ENCODE measurements at places on chromosomes 1 and 21. TPM values are rescaled to one million over a fixed set of nuclear protein-coding genes. Genes with fewer than 3 reads are reported as not detected.

The OR2T27 gene
- not detected for total RNA-seq

The CA14 gene
- not detected for total RNA-seq

The RHOU gene
- total RNA-seq, result 25.6 TPM

The CASZ1 gene
- 10.8 TPM for total RNA-seq

The MINDY1 gene
- total RNA-seq, result 31.4 TPM

The NIBAN1 gene
- 46.3 TPM for total RNA-seq

- peaks cover 42% of the 10 kb centered on the region for H3K4me1 ChIP-seq
- DNase-seq, result peak; percentile 87
- H3K36me3 ChIP-seq, result no peaks in the 10 kb centered on the region
- H3K27ac ChIP-seq, result no peak overlapping the region
- peak overlapping the region; percentile 40 for H3K4me3 ChIP-seq
Observed at GRCh38 chr1:205344066-205344928, 12.4 kb downstream of the KLHDC8A start.

GRCh38 chr1:22884806-22885530 is 87.7 kb downstream of the LACTBL1 start:
- peak overlapping the region; percentile 14 for H3K4me3 ChIP-seq
- DNase-seq, result no peak
- peaks cover 7% of the 10 kb centered on the region for H3K4me1 ChIP-seq
- no peak overlapping the region for H3K27ac ChIP-seq

- H3K4me1 ChIP-seq, result peaks cover 6% of the 10 kb centered on the region
- peaks cover 61% of the 10 kb centered on the region for H3K27me3 ChIP-seq
- no peak overlapping the region for H3K27ac ChIP-seq
- no peaks in the 10 kb centered on the region for H3K36me3 ChIP-seq
- H3K4me3 ChIP-seq, result no peak overlapping the region
- DNase-seq, result peak; percentile 55
Observed at GRCh38 chr21:45388011-45388521, 16.9 kb upstream of the COL18A1 start.

DNA sequence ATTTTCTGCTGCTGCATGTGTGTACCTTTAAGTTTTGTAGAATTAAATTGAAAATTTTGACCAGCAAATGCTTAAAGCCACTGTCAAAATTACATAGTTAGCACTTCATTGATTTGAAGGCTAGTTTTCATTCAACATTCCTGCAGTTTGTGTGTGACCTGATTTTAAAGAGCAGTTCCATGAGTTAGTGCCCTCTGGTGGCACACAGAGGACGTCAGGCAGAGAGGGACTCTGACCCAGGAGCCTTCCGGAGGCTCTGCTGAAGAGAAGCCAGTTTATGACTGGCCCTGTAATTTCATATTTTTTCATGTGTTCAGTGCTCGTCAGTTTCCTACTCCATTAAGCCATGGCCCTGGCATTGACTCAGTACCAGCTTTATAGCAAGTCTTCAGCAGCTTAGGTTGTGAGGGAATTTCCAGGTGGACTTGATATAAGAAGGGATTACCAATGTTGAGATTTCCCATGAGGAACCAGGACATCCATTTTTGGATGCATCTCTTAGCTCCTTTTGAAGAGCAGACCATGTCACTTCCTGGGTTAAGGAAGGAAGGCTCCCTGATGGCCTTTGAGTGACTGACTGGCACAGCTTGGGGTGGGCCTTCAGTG is 104.7 kb downstream of the CAMTA1 start:
- no peak for DNase-seq
- no peaks in the 10 kb centered on the region for H3K36me3 ChIP-seq
- H3K4me1 ChIP-seq, result no peaks in the 10 kb centered on the region
- H3K4me3 ChIP-seq, result no peak overlapping the region
- H3K27me3 ChIP-seq, result no peaks in the 10 kb centered on the region

GRCh38 chr1:92797297-92797696 is 12.4 kb upstream of the EVI5 start:
- H3K36me3 ChIP-seq, result no peaks in the 10 kb centered on the region
- no peak overlapping the region for H3K27ac ChIP-seq
- no peak for DNase-seq
- H3K4me3 ChIP-seq, result no peak overlapping the region
- no peaks in the 10 kb centered on the region for H3K4me1 ChIP-seq

GRCh38 chr1:31708324-31708723 is 4.5 kb upstream of the COL16A1 start:
- H3K4me3 ChIP-seq, result no peak overlapping the region
- no peak for DNase-seq
- peaks cover 27% of the 10 kb centered on the region for H3K4me1 ChIP-seq
- H3K36me3 ChIP-seq, result no peaks in the 10 kb centered on the region

- H3K27ac ChIP-seq, result no peak overlapping the region
- peak; percentile 61 for DNase-seq
- peaks cover 17% of the 10 kb centered on the region for H3K4me1 ChIP-seq
- H3K4me3 ChIP-seq, result no peak overlapping the region
- peaks cover 96% of the 10 kb centered on the region for H3K27me3 ChIP-seq
Observed at GRCh38 chr1:119006406-119007279, 18.5 kb upstream of the TBX15 start.

- no peaks in the 10 kb centered on the region for H3K4me1 ChIP-seq
- peaks cover 19% of the 10 kb centered on the region for H3K27me3 ChIP-seq
- H3K36me3 ChIP-seq, result no peaks in the 10 kb centered on the region
- H3K4me3 ChIP-seq, result no peak overlapping the region
Observed at GRCh38 chr1:147551036-147551435, 9.7 kb downstream of the BCL9 start.

GRCh38 chr1:119327450-119328155 is 41.0 kb upstream of the HAO2 start:
- no peak overlapping the region for H3K27ac ChIP-seq
- H3K27me3 ChIP-seq, result no peaks in the 10 kb centered on the region
- peak; percentile 78 for DNase-seq

DNA sequence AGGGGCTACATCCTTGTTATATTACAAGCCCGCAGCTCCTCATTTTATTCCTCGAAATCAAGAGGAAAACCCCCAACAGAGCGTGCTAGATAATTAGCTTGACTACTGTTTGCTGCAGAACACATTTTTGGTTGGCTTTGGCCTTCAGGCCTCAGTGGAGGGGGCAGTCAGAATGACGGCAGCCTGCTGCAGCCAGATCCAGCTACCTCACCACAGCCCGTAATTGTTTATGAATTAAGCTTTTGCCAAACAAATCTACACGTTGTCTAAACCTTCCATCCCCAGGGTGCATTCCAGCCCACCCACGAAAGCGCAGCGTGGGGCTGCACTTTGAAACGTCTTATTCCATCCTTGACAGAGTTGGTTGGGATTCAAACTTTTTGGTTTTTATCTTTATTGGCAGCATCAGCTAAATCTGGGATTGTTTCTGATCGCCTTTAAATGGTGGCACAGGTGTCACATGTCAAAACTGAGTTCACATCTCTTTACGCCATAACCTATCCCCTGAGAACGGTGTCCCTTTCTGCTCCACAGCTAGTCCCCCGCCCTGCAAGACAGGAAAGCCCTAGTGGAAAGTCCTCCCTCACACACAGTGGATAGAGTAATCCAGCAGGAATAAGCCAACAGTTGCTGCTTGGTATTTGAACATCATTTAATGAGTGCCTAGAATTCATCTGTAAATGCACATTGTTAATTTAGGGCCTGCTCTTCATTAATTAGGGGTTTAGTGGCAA is 195.5 kb downstream of the LMO4 start:
- no peak overlapping the region for H3K4me3 ChIP-seq
- peak overlapping the region; percentile 5 for H3K27ac ChIP-seq
- DNase-seq, result no peak
- no peaks in the 10 kb centered on the region for H3K36me3 ChIP-seq
- no peaks in the 10 kb centered on the region for H3K27me3 ChIP-seq
- no peaks in the 10 kb centered on the region for H3K4me1 ChIP-seq

DNA sequence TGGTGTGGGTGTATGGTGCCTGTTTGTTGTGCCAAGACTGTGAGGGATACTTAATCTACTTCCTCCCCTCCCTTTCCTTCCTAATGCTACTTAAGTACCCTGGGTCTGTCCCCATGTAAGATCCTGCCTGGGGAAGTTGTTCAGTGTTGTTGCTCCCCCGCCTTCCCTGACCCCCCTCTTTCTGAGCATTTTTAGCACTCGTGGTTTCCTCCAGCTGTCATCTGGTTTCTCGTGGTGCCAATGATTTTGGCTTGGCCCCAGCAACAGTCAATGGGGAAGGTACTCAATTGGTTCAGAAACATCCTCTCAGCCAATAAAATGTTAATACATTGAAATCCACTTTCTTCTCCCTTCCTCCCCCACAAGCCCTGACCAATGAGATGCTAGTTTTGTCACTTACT is 8.0 kb upstream of the B4GALT3 start:
- H3K4me1 ChIP-seq, result peaks cover 50% of the 10 kb centered on the region
- peak; percentile 88 for DNase-seq
- H3K4me3 ChIP-seq, result no peak overlapping the region
- no peaks in the 10 kb centered on the region for H3K27me3 ChIP-seq

- H3K27me3 ChIP-seq, result no peaks in the 10 kb centered on the region
- no peaks in the 10 kb centered on the region for H3K4me1 ChIP-seq
- no peak overlapping the region for H3K4me3 ChIP-seq
- no peak for DNase-seq
- peaks cover 100% of the 10 kb centered on the region for H3K36me3 ChIP-seq
- H3K27ac ChIP-seq, result peak overlapping the region; percentile 45
Observed at GRCh38 chr1:13782634-13783360, 82.8 kb downstream of the PRDM2 start.

GRCh38 chr1:235077571-235078479 is 50.8 kb downstream of the TOMM20 start:
- DNase-seq, result peak; percentile 78
- peaks cover 42% of the 10 kb centered on the region for H3K4me1 ChIP-seq
- H3K27ac ChIP-seq, result peak overlapping the region; percentile 81
- no peaks in the 10 kb centered on the region for H3K36me3 ChIP-seq

All from spleen (tissue), 13 donors.